EL (cell line): ENCODE measurements at places on chromosomes 16 and 17.

- no peak for DNase-seq
Measured at GRCh38 chr17:65208717-65209116, 71.5 kb downstream of the RGS9 start.

- DNase-seq = peak; percentile 7
Measured at GRCh38 chr17:71764505-71764904, 356.3 kb upstream of the SOX9 start.

- DNase-seq = no peak
Measured at GRCh38 chr16:82337355-82337754, 167.3 kb upstream of the MPHOSPH6 start.

DNA sequence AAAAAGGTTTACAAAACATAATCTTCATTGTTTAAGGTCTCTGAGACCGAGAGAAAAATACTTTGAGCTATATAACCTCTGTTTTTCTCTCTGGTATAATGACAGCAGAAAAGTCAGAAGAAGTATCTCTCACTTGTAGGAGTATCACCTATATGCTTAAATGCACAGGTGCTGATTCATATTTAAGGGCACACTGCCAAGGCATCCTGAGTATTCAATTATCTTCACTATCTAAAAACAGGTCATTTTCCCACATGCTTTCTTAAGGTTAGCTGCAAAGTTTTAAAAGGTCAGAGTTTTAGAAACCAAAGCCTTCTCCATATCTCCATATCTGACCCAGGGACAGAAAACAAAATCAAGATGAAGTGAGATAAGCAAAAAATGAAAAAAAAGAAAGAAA lies 99.3 kb upstream of the C17orf78 start:
- peak; percentile 14 for DNase-seq
